GM23248 (cell line): ENCODE measurements at places on chromosomes 3 and 15. TPM values are rescaled to one million over a fixed set of nuclear protein-coding genes. Genes with fewer than 3 reads are reported as not detected.
A peak's percentile ranks its signal among the peaks of the same experiment; 100 is the strongest.

The PPP1R2 gene
- 50.9 and 52.4 TPM in 2 replicates for total RNA-seq

- H3K27ac ChIP-seq, result no peak overlapping the region
- no peak for DNase-seq
- no peaks in the 10 kb centered on the region for H3K36me3 ChIP-seq
- no peaks in the 10 kb centered on the region for H3K27me3 ChIP-seq
- H3K4me1 ChIP-seq, result no peaks in the 10 kb centered on the region
Observed at GRCh38 chr3:59854-60253, 136.7 kb upstream of the CHL1 start.

- peaks cover 9% of the 10 kb centered on the region; the same call in 1 of the 2 replicates for H3K36me3 ChIP-seq
- peak; percentile 64 for DNase-seq
- H3K27me3 ChIP-seq, result no peaks in the 10 kb centered on the region
- H3K4me3 ChIP-seq, result peak overlapping the region; percentile 95
Observed at GRCh38 chr15:67066959-67067853, 1.8 kb downstream of the SMAD3 start.

The EFCAB12 gene
- not detected in 2 replicates for total RNA-seq

- no peak overlapping the region for H3K27ac ChIP-seq
- no peaks in the 10 kb centered on the region for H3K27me3 ChIP-seq
- H3K36me3 ChIP-seq, result no peaks in the 10 kb centered on the region
- DNase-seq, result no peak
- H3K4me3 ChIP-seq, result no peak overlapping the region
- H3K4me1 ChIP-seq, result no peaks in the 10 kb centered on the region
Observed at GRCh38 chr3:35659768-35660167, 20.4 kb downstream of the ARPP21 start.

DNA sequence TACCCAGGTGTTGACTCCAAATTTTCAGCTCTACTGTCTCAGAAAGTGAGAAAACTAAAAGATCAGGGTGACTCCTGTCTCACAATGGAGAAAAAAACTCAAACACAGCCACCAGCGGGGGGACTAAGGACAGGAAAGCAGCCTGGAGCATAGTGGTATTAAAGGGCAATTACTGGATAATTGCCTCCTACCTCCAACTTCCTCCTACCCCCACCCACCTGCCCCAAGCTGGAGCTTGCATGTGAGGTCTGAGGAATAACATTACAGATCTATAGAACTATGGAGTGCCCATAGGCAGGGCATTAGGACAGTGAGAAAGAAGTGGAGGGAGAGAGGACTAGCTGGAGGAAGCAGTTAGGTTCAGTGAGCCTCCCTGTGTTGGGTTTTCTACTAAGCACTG, 2.7 kb upstream of the PCCB start:
- no peak overlapping the region for H3K27ac ChIP-seq
- no peak overlapping the region for H3K4me3 ChIP-seq
- peaks cover 4% of the 10 kb centered on the region for H3K4me1 ChIP-seq
- no peaks in the 10 kb centered on the region for H3K36me3 ChIP-seq
- H3K27me3 ChIP-seq, result no peaks in the 10 kb centered on the region
- no peak for DNase-seq

- DNase-seq, result peak; percentile 70
- no peaks in the 10 kb centered on the region for H3K27me3 ChIP-seq
- H3K4me3 ChIP-seq, result peak within 1 kb of the TSS; percentile 59
- no peaks in the 10 kb centered on the region for H3K36me3 ChIP-seq
Observed at GRCh38 chr15:74173380-74174218, at the start of gene ISLR. TSS of gene ISLR (plus strand) at chr15:74173710. CDS start at chr15:74174859, 1,149 bp downstream.

- no peak overlapping the region for H3K4me3 ChIP-seq
- H3K4me1 ChIP-seq, result 0 out of 2 replicates have a peak, but pooled peaks cover 9% of the 10 kb centered on the region
- H3K27me3 ChIP-seq, result no peaks in the 10 kb centered on the region
- no peak for DNase-seq
- H3K36me3 ChIP-seq, result no peaks in the 10 kb centered on the region
- no peak overlapping the region for H3K27ac ChIP-seq
Observed at GRCh38 chr3:150059729-150060128, 89.0 kb upstream of the PFN2 start.

The C3orf49 gene
- not detected in 2 replicates for total RNA-seq
